ENCODE measurements at places on chromosomes 1 and 21. TPM values are rescaled to one million over a fixed set of nuclear protein-coding genes. Genes with fewer than 3 reads are reported as not detected.

Gene OLIG1
- not detected for total RNA-seq

Gene S100A7
- total RNA-seq = not detected

Gene LCE1D
- total RNA-seq = not detected

Gene MAP10
- total RNA-seq = 2.9 TPM

Gene NEXN
- total RNA-seq = 12.8 TPM

Gene C1orf94
- total RNA-seq = not detected

Gene TRIM67
- not detected for total RNA-seq

Gene RAVER2
- 17.0 TPM for total RNA-seq

GRCh38 chr1:234769284-234769985, 159.5 kb upstream of the IRF2BP2 start:
- no peak for DNase-seq
- no peak overlapping the region for H3K27ac ChIP-seq

GRCh38 chr1:245234217-245235081, 79.7 kb downstream of the KIF26B start:
- no peaks in the 10 kb centered on the region for H3K27me3 ChIP-seq
- no peak overlapping the region for H3K27ac ChIP-seq
- H3K4me3 ChIP-seq = no peak overlapping the region
- no peaks in the 10 kb centered on the region for H3K36me3 ChIP-seq

DNA sequence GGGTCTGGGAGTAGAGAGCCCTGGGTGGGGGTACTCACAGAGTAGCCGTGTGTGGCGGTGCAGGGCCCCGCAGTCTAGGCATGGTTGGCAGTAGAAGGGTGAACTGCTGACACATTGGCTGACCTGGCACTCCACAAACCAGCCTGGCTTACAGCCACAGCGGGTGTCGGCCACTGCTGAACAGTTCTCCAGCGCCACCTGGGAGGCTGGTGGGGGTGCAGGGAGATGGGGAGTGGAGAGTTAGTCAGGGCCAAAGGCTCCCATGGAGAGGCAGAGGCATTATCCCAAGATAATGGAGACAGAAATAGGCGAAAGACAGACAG, 1.5 kb downstream of the TNFRSF25 start:
- H3K27me3 ChIP-seq = no peaks in the 10 kb centered on the region
- no peak for DNase-seq
- H3K4me1 ChIP-seq = no peaks in the 10 kb centered on the region
- no peak overlapping the region for H3K4me3 ChIP-seq
- no peak overlapping the region for H3K27ac ChIP-seq
- H3K36me3 ChIP-seq = no peaks in the 10 kb centered on the region

GRCh38 chr1:64569411-64569810, 99.5 kb downstream of the CACHD1 start:
- no peaks in the 10 kb centered on the region for H3K4me1 ChIP-seq
- no peaks in the 10 kb centered on the region for H3K36me3 ChIP-seq
- no peak overlapping the region for H3K4me3 ChIP-seq
- no peaks in the 10 kb centered on the region for H3K27me3 ChIP-seq
- no peak for DNase-seq

GRCh38 chr1:11151826-11152612, 37.1 kb upstream of the ANGPTL7 start:
- no peaks in the 10 kb centered on the region for H3K36me3 ChIP-seq
- H3K4me3 ChIP-seq = no peak overlapping the region
- no peak for DNase-seq

DNA sequence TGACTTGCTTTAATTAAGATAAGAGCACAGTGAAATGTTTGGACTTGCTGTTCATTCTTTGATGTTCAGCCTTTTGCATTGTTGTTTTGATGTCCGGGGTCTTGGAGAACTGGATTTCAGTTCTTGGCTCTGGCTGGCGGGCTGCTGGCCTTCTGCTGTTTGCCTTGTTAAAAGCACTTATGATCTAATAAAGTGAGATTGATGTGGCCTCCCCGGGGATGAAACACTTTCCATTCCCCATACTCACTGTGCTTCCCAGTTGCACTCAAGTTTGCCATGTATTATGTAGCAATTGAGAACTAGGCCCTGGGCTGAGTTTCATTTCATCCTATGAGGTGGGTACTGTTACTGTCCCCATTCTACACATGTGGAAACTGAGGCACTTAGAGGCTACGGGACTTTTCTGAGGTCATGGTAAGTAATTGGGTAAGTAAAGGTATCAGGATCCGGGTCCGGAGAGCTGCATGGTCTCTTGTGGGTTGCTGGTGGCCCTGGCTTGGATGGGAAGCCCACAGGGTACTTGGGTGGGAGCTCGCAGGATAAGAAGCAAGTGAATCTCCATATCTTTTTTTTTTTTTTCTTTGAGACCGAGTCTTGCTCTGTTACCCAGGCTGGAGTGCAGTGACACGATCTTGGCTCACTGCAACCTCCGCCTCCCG, 127.7 kb upstream of the ZBTB40 start:
- no peak overlapping the region for H3K27ac ChIP-seq
- H3K27me3 ChIP-seq = no peaks in the 10 kb centered on the region
- no peaks in the 10 kb centered on the region for H3K36me3 ChIP-seq
- no peaks in the 10 kb centered on the region for H3K4me1 ChIP-seq

GRCh38 chr1:12161324-12161661, 5.5 kb upstream of the TNFRSF1B start:
- H3K36me3 ChIP-seq = no peaks in the 10 kb centered on the region
- DNase-seq = no peak
- H3K27me3 ChIP-seq = no peaks in the 10 kb centered on the region
- peak overlapping the region; percentile 70 for H3K27ac ChIP-seq

DNA sequence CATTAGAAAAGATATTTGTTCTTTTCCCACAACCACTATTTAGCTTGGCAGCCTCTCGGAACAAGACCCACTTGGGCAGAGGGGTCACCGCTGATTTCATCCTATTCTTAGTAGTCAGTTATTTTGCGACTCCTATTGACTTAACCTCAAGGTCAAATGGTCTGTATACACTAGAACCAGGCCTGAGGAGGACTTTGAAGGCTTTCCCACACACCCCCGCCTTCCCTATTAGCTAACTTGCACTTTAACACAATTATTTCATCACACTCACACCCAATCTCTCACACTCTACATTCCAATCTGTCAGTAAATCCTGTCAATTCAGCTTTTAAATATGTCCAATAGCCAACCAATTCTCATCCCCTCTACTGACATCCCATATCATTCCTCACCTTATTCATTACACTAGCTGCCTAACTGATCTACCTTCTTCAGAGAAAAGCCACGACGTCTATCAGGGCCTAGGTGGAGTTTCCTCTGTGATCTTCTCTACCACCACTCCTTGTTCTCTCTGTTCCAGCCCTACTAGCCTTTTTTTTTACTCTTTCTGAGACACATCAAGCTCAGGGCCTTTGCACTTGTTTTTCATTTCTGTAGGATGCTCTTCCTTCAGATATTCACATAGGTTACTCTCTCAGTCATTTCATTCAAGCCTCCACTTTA, 1.0 kb upstream of the NIBAN1 start:
- no peak overlapping the region for H3K4me3 ChIP-seq
- H3K27ac ChIP-seq = no peak overlapping the region
- H3K4me1 ChIP-seq = peaks cover 3% of the 10 kb centered on the region
- H3K36me3 ChIP-seq = no peaks in the 10 kb centered on the region

DNA sequence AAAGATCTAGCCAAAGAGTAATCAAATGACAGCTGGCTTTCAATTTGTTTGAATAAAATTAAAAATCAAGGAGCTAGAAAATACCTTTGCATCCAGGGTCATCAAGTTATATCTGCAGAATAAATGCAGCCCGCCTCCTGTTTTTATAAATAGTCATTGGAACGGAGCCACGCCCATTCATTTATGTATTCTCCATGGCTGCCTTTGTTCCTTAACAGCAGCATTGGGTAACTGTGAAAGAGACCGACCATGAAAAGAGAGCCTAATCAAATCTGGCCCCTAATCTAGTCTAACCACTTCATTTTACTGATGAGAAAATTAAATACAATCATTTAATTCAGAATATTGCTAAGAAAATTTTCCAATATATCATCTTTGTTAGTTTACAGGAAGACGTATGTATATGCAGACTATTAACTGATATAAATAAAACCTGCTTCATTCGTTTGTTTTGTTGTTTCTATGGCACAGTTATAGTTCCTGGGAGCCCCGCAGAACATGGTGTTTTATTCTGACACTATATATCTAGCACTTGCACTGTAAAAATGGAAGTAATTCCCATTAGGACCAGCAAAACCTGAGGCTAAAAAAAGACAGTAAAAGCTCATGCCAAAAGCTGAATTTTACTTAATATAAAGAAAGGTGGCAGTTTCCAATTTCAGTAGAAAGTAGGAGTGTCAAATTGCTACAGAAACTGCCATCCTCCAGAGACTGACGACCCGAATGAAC, 111.8 kb upstream of the PALMD start:
- DNase-seq = no peak
- no peak overlapping the region for H3K4me3 ChIP-seq
- H3K27me3 ChIP-seq = no peaks in the 10 kb centered on the region
- H3K36me3 ChIP-seq = no peaks in the 10 kb centered on the region

DNA sequence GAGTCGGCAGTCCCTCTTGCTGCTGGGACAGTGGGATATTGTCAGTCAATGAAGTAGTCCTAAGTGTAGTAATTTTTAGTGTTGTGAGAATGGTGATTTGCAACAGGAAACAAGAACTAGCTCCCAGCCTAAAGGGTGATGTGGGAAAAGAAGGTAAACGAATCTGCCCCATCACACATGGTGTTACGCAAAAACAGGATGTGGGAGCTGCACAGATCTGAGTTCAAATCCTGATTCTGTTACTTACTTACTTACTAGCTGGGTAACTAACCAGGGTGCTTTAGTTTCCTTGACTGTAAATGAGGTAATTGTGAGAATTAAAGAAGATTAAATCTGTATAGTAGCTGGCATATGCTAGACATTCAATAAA, 22.3 kb downstream of the NAV1 start:
- H3K4me3 ChIP-seq = no peak overlapping the region
- no peaks in the 10 kb centered on the region for H3K36me3 ChIP-seq
- H3K27ac ChIP-seq = no peak overlapping the region
- H3K27me3 ChIP-seq = no peaks in the 10 kb centered on the region

DNA sequence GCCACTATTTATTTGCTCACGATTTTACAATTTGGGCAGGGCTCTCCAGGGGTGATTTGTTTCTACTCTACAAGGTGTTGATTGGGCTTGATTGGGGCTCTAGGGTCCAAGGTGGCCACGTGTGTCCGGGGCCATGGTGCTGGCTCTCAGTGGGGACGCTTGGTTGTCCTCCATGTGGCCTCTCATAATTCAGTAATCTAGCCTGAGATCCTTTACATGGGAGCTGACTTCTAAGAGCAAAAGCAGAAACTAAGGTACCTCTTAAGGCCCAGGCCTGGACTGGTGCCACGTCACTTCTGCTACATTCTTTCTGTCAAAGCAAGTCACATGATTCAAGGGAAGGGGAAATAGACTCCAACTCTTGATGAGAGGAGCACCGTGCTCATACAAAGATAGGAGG, 8.1 kb upstream of the PSRC1 start:
- H3K36me3 ChIP-seq = no peaks in the 10 kb centered on the region
- no peak for DNase-seq
- no peak overlapping the region for H3K27ac ChIP-seq
- no peaks in the 10 kb centered on the region for H3K4me1 ChIP-seq
- H3K4me3 ChIP-seq = no peak overlapping the region

DNA sequence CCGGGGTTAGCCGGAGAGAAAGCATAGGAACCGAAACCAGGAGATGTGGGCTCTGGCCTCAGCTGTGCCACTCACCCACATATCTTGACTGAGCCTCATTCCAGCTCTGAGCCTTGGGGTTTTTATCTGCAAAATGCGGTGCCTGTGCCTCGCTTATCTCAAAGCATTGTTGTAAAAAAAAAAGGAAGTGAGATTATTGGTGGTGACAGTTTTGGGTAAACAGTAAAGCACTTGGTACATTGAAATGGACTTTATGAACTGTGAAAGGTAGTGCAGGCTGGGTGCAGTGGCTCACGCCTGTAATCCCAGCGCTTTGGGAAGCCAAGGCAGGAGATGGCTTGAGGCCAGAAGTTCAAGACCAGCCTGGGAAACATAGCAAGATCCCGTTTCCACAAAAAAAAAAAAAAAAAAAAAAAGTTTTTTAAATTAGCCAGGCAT, 3.8 kb downstream of the PTAFR start:
- no peaks in the 10 kb centered on the region for H3K27me3 ChIP-seq
- H3K4me1 ChIP-seq = no peaks in the 10 kb centered on the region

DNA sequence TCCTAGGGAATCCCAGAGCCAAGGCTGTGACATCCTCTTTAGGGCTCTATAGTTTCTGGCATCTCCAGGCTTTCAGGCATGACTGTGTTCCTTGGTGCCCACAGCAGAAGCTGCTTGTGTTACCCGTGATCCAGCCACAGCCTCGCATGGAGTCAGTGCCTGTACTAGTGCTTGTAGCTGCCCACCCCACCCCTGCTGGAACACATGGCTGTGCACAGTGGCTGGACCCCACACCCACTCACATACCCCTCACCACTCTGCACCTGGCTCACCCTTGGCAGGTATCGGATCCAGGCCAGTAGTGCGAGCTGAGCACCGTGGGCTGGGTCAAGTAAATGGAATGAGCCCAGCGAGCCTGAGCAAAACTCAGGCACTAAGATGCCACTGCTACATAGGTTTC, 934.7 kb upstream of the PRMT6 start:
- no peak overlapping the region for H3K4me3 ChIP-seq
- H3K27ac ChIP-seq = no peak overlapping the region
- H3K36me3 ChIP-seq = no peaks in the 10 kb centered on the region
- no peak for DNase-seq

DNA sequence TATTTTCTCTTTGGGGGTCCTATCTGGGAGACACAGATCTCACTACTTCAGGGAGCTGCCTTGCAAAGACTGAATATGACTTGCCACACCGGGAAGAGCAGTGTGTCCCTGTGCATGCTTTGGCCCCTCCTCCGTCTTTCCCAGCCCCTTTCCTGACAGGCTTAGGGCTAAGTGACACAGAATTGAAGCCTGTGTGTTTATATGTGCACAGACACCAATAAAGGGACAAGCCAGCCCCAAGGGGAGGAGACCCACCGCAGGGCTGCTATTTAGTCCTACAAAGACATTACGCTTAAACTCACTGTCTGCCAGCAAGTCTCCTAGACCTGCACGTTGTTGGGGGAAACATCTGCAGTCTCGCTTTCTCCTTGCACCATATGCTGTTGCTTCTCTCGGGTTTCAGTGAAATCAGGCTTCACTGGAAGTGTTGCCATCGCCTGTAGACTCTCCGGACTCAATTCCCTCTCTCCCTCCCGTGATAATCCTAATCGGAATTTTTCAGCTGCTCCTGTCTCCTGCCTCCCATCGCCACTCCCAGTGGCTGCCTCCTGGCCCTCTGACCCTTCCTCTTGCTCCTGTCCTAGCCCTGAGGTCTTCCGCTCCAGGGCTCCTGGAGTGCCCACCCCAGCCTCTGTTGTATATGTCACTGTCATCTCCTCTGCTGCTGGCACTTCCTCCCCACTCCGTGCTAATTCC, 58.5 kb upstream of the LRRC53 start:
- no peaks in the 10 kb centered on the region for H3K4me1 ChIP-seq
- no peak overlapping the region for H3K4me3 ChIP-seq
- no peak overlapping the region for H3K27ac ChIP-seq

DNA sequence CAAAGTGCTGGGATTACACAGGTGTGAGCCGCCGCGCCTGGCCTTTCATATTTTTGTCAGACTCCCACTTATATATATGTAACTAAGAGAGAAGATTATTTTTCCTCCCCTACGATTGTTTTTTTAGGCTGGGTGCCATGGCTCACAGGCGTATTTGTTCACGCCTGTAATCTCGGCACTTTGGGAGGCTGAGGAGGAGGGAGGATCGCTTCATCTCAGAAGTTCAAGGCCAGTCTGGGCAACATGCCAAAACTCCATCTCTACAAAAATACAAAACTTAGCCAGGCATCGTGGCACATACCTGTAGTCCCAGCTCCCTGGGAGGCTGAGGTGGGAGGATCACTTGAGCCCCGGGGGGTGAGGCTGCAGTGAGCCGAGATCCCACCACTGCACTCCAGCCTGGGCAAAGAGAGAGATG, 23.9 kb upstream of the ITLN2 start:
- DNase-seq = no peak
- H3K27me3 ChIP-seq = peaks cover 20% of the 10 kb centered on the region
- no peaks in the 10 kb centered on the region for H3K4me1 ChIP-seq
- H3K4me3 ChIP-seq = no peak overlapping the region
- H3K36me3 ChIP-seq = no peaks in the 10 kb centered on the region

Data from breast epithelium (tissue), 4 donors.